ENCODE measurements at places on chromosomes 4 and X.
A peak's percentile ranks its signal among the peaks of the same experiment; 100 is the strongest.

- peaks cover 15% of the 10 kb centered on the region for H3K4me1 ChIP-seq
- no peak for DNase-seq
- peak overlapping the region; percentile 97 for H3K27ac ChIP-seq
- no peaks in the 10 kb centered on the region for H3K27me3 ChIP-seq
- H3K36me3 ChIP-seq: no peaks in the 10 kb centered on the region
These were observed 3.0 kb upstream of the IRF2 start for GRCh38 chr4:184477201-184477999.

DNA sequence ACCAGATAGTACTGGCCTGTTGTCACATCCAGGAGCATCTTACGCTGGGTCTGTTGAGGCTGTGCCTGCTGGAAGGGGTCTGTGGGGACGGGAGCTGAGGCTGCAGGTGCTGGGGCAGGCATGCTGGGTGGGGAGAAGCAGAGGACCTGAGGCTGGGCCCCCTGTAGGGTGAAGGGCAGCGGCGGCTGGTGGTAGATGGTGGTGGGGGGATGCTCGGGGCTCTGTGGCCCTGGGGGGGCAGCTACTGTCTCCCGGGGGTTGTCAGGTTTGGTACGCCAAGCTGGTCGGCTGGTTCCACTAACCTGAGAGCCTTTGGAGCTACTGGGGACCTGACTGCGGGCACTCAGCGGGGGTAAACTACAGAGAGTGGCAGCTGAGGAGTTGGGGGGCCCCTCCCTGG lies 7.8 kb downstream of the C4orf54 start:
- H3K27me3 ChIP-seq: peaks cover 39% of the 10 kb centered on the region
- no peak overlapping the region for H3K4me3 ChIP-seq
- H3K36me3 ChIP-seq: no peaks in the 10 kb centered on the region
- no peak for DNase-seq
- H3K4me1 ChIP-seq: no peaks in the 10 kb centered on the region
- H3K27ac ChIP-seq: no peak overlapping the region

DNA sequence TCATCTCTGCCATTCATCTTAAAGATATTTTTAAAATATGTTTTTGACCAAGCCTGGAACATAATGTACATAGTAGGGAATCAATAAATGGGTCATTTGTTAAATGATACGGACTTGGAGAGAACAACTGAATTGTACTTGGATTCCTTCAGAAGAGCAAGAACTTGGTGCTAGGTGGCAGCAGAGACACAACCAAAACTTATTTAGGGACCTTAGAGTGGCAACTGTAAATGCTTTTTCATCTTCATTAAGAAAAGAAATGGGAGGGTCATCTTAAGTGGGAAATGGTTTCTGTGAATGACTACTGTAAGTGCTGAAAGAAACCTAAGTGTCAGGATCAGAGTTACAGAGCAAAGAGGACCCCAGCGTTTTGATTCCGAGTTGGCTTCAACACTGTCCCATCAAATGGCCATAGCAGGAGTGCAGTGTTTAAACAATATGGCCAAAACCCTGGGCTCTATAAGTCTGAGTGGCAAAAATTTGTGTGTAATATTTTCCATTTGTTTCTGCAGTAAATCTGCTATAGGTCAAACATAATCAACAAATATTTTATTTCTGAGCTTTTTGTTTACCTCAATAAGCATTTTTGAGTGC lies 213.6 kb downstream of the PALLD start:
- DNase-seq: no peak
- H3K4me3 ChIP-seq: no peak overlapping the region
- no peaks in the 10 kb centered on the region for H3K36me3 ChIP-seq

- DNase-seq: no peak
- peak within 1 kb of the TSS; percentile 67 for H3K4me3 ChIP-seq
- peaks cover 3% of the 10 kb centered on the region for H3K4me1 ChIP-seq
- H3K27ac ChIP-seq: peak within 1 kb of the TSS; percentile 75
- no peaks in the 10 kb centered on the region for H3K36me3 ChIP-seq
- H3K27me3 ChIP-seq: no peaks in the 10 kb centered on the region
These were observed at the start of gene FGD1 for GRCh38 chrX:54495814-54496516. Gene FGD1, minus strand, starts transcription at chrX:54496234. Its CDS starts 802 bp downstream, at chrX:54495432.

GRCh38 chr4:147965056-147965455 lies 233.2 kb downstream of the ARHGAP10 start:
- no peaks in the 10 kb centered on the region for H3K36me3 ChIP-seq
- H3K4me3 ChIP-seq: no peak overlapping the region
- H3K27ac ChIP-seq: no peak overlapping the region
- no peaks in the 10 kb centered on the region for H3K4me1 ChIP-seq
- H3K27me3 ChIP-seq: no peaks in the 10 kb centered on the region

DNA sequence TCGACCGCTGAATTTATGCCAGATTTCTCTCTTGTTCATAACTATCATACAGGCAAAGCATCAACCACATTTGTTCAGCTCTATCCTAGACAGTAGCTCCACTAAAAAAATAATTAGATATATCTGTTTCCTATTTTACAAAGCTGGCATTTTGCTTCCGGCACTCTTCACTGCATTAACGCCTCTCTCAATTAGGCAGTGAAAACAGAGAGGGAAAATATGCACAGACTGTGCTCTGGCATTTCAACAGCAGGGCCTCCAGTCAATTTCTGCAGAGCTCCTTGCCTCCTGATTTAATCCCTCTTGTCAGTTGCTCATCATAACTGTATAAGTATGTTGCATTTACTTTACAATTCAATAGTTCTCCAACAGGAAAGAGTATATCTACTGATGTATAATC lies 666.9 kb upstream of the INTU start:
- H3K4me1 ChIP-seq: no peaks in the 10 kb centered on the region
- DNase-seq: no peak
- H3K4me3 ChIP-seq: no peak overlapping the region
- no peak overlapping the region for H3K27ac ChIP-seq

GRCh38 chr4:158020176-158020575 lies 152.6 kb downstream of the GASK1B start:
- H3K36me3 ChIP-seq: no peaks in the 10 kb centered on the region
- H3K27ac ChIP-seq: no peak overlapping the region
- no peaks in the 10 kb centered on the region for H3K4me1 ChIP-seq
- DNase-seq: no peak
- no peak overlapping the region for H3K4me3 ChIP-seq
- H3K27me3 ChIP-seq: no peaks in the 10 kb centered on the region

DNA sequence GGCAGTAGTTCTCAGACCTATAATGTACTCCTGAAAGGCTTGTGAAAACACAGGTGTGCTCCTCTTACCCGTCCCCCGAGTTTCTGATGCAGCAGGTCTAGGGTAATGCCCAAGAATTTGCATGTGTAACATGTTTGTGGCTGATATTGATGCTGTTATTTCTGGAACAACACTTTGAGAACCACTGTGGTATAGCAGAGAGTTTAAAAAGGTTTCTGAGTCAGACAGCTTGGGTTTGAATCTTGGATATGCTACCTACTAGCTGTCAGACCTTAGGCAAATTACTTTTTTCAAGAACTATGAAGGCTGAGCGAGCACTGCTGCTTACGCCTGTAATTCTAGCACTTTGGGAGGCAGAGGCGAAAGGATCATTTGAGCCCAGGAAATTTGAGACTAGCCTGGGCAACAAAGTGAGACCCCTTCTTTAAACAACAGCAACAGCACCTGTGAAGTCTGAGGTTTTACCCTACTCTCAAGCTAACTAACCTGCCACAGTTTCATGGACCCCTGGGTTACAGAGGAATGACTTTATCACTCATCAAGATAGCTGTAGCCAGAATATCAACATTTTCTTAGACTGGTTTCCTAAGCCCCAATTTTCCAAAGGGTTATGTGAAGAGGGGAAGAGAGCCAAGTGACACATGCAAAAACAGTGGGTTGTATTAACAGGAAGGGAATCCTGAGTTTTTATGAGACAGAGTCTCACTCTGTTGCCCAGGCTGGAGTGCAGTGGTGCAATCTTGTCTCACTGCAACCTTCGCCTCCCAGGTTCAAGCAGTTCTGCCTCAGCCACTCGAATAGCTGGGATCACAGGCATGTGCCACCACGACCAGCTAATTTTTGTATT lies 5.1 kb downstream of the AFF1 start:
- H3K36me3 ChIP-seq: no peaks in the 10 kb centered on the region
- peaks cover 40% of the 10 kb centered on the region for H3K4me1 ChIP-seq
- H3K4me3 ChIP-seq: no peak overlapping the region
- peak; percentile 6 for DNase-seq

GRCh38 chrX:139738581-139738980 lies 30.6 kb upstream of the MCF2 start:
- H3K27ac ChIP-seq: no peak overlapping the region
- no peak for DNase-seq
- H3K36me3 ChIP-seq: no peaks in the 10 kb centered on the region

DNA sequence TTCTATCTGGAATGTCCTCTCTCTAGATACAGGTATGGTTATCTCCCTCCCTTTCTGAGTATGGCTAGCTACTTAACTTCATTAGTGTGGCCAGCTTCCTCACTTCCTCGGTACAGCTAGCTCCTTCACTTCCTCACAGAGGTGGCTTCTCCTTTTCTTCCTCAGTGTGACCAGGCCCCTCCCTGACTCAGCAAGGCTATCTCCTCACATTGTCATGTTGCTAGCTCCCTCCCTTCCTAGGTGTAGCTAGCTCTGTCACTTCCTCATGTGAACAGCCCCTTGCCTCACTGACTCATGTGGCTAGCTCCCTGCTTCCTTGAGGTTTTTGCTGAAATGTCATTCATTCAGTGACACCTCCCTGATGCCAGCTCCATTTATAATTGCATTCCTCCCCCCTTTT lies 67.3 kb upstream of the DDIT4L start:
- no peak overlapping the region for H3K27ac ChIP-seq
- no peaks in the 10 kb centered on the region for H3K36me3 ChIP-seq
- no peaks in the 10 kb centered on the region for H3K4me1 ChIP-seq
- DNase-seq: no peak
- no peak overlapping the region for H3K4me3 ChIP-seq
